Upper lobe of left lung (tissue), 6 donors: ENCODE measurements at places on chromosomes 7 and 10.

- DNase-seq, result no peak
Measured at GRCh38 chr10:75877877-75878276, 446.5 kb downstream of the LRMDA start.

- no peak for DNase-seq
Measured at GRCh38 chr10:127983344-127984100, 76.6 kb downstream of the PTPRE start.

GRCh38 chr10:113459626-113460280, 93.1 kb upstream of the HABP2 start:
- no peak for DNase-seq

DNA sequence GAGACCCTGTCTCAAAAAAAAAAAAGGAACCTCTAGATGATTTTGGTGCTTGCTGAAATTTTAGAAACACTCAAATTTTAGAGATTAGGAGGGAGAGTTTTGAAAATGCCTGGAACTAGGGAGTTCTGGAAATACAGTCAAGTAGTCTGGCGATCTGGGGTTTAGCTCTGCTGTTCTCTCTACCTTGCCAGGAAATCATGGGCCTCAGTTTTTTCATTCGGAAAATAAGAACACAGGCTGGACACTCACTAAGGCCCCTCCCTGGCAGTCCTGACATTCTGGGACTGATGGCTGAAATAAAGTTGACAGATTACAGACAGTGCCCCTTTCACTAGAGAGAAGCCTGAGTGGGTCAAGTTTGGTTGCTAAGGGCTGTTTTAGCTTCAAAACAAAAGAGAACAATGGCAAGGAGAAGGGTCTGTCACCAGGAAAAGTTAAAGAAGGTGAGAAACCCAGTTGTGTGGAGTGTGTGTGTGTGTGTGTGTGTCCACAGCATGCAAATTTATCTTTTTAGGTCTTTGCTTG, 25.0 kb upstream of the CALN1 start:
- DNase-seq, result no peak

DNA sequence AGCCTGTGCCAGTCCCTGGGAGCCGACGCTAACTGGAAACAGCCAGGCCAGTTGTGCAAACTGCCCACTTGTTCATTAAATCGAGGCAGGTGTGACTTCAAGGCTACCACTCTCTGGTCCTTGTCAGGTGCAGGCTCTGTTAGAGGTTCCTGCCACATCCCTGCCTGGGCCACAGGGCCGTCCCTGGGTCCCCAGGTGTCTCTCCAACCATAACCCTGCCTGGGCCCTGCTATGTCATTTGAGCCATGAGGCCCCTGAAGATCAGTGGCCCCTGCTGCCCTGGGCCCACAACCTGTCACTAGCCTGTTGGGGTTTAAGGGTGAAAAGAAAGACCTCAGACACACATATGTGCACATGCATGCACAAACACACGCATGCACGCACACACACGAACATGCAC, 326.9 kb downstream of the TNS3 start:
- DNase-seq, result no peak

DNA sequence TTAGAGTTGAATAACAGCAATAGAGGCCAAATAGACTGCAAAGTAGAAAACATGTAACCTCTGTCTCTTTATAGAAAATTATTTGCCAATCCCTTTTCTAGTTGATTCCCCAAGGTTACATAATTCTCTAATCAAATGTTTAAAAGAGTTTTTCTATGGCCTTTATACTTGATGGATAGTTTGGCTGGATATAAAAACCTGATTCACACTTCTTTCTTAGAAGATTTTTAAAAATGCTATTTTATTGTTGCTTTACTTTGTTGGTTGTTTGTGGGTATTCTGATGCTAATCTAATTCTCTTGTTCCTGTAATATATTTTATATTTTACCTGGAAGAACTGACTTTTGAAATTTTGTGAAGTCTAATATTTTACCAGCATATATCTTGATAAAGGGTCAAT, 331.1 kb upstream of the MTPN start:
- no peak for DNase-seq

GRCh38 chr7:40058636-40059035, 75.8 kb downstream of the MPLKIP start:
- DNase-seq, result no peak

DNA sequence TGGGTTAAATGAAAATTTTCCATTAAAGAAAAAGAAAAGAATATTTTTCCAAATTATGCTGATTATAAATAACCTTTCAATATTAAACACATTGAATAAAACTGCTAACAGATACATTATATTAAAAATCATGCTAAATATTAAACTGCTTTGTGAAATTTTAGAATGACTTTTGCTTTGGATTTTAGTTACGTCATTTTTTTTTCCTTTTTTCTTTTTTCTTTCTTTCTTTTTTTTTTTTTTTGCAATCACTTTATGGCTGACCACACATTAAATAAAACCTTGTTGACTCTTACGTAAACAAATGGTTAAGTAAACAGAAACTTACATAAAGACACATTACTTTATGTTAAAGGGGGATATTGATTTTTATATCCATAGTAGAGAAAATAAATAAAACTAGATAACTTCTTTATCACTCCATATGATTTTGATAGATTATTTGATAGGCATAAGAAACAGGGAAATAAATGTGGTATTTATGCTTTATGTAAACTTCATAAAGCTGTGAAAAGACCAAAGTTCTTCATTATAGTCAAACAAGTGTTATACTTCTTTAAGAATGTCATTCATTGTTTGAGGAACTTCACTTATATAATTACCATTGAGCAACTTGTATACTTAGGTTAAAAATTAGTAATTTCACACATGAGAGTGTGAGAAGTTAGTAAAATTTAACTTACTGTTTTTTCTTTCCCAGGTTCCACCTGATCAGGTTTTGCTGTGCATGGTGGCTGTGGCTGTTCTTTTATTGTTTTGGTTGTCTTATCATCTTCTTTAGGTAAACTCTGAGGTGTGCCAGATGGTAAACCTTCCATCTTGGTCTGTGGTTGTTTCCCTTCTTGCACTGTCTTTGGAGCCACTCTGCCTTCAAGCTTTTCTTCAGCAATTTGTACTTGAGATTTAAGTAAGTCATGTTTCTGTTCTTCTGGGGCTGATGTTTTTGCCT, 197.3 kb downstream of the PCLO start:
- DNase-seq, result no peak

- peak; percentile 42 for DNase-seq
Measured at GRCh38 chr10:109978481-109978880, 29.3 kb upstream of the ADD3 start.

GRCh38 chr7:88437132-88437531, 130.4 kb upstream of the STEAP4 start:
- DNase-seq, result no peak

GRCh38 chr7:15757041-15758000, 70.8 kb upstream of the MEOX2 start:
- DNase-seq, result no peak

GRCh38 chr10:20975236-20975635, 78.1 kb upstream of the NEBL start:
- DNase-seq, result no peak

- DNase-seq, result no peak
Measured at GRCh38 chr10:129192344-129193128, 274.5 kb upstream of the MGMT start.

GRCh38 chr10:96244354-96244753, 27.0 kb downstream of the BLNK start:
- no peak for DNase-seq

- no peak for DNase-seq
Measured at GRCh38 chr10:83592337-83592935, 546.9 kb upstream of the GHITM start.

- DNase-seq, result no peak
Measured at GRCh38 chr7:68576366-68576765, 1021.9 kb upstream of the AUTS2 start.

- no peak for DNase-seq
Measured at GRCh38 chr10:103540722-103541121, 47.2 kb downstream of the NEURL1 start.

GRCh38 chr10:118108194-118109026, 61.7 kb upstream of the RAB11FIP2 start:
- no peak for DNase-seq

DNA sequence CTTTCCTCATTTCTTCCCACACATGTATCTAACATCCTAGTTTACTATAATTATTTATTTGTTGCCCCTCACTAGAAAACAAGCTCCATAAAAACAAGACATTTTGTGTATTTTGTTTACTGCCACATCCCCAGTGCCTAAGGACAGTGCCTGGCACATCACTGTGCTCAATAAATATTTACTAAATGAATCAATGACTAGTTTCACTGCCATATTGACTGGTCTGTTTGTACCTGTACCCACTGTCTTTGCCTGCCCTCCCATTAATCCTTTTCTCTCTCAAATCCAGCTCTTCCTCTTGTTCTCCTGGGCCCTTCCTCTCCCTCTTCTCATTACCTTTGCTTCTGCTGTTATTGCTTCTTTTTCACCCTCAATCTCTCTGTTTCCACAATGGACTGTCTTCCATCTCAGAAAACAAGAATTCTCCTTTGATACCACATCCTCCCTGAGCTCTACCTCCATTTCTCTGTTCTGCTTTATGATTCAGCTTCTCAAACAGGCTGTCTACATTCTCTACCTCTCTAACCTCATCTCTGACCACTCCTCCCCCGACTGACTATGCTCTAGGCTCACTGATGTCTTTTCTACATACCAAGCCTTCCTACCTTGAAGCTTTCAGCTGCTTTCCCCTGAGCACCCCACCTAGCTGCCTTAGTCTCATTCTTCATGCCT, 8.3 kb upstream of the FAM133B start:
- DNase-seq, result no peak

GRCh38 chr10:51876979-51877378, 177.6 kb upstream of the CSTF2T start:
- DNase-seq, result no peak

- DNase-seq, result no peak
Measured at GRCh38 chr10:127145173-127145572, 51.2 kb downstream of the INSYN2A start.

DNA sequence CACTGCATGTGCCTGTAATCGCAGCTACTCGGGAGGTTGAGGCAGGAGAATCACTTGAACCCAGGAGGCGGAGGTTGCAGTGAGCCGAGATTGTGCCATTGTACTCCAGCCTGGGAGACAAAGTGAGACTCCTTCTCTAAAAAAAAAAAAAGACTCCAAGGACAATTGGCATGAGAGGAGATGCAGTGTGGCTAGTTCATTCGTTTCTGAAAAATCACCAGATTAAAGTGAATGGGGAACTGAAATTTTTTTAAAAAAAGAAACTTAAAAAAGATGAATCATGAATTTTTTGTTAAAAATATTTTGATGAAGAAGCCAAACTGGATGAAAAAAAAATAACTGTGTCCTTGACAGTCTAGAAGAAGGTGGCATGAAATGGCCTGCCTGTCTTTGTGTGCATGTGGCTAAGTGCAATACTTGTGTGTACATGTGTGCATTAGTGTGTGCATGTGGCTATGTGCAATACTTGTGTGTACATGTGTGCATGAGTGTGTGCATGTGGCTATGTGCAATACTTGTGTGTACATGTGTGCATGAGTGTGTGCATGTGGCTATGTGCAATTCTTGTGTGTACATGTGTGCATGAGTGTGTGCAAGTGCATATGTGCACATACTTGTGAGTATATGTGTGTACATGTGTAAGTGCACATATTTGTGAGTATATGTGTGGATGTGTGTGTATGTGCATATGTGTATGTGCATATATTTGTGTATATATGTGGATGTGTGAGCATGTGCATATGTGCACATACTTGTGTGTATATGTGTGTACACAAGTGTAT, 391.7 kb upstream of the KLF6 start:
- DNase-seq, result no peak

DNA sequence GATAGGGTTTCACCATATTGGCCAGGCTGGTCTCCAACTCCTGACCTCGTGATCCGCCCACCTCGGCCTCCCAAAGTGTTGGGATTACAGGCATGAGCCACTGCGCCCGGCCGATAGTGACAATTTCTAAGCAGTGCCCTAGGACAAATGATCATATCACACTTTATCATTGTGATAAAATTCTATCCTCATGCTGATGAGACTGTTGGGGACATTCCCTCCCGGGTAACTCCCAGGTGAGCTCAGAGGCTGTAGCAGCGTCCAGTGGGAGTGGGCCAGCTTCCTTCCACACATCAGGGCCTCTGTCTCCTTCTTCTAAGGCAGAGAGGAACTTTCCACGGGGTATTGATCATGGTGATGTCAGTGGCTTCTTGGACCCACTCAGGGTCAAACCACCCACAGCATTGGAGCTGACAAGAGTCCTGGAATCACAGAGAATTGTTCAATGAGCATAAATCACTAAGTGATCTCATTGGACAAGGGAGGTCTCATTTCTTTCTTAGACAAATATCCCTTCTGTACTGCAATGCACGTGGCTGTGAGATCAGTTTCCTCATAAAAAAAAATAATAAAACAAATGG, 256.1 kb downstream of the KLF6 start:
- DNase-seq, result no peak

- no peak for DNase-seq
Measured at GRCh38 chr10:10676972-10677371, 340.7 kb upstream of the CELF2 start.

DNA sequence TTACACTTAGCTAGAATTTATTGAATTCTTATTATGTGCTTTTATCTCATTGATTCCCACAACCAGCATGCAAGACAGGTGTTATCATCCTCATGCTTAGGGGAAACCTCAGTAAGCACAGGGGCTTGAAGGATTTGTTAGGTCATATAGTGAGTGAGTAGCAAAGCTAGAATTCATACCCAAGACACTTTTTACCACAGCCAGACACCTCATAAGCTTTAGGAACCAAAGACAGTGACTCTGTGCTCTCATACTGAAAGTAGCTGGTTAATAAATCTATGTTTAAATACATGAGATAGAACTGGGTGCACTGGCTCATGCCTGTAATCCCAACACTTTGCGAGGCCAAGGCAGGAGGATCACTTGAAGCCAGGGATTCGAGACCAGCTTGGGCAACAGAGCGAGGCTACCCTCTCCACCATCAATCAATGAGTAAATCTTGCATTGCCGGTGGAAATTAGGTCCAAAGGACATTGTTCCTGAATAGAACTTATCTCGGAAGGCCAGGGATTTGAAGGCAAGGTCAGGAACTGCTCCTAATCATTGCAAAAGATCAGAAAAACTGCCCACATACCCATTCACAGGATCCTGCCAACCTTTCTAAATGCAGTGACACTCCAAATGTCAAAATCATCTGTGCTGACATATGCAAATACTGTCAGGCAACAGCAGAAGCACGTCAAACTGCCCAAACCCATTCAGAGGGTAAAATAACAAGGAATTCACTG, 523.5 kb downstream of the PARD3 start:
- no peak for DNase-seq

DNA sequence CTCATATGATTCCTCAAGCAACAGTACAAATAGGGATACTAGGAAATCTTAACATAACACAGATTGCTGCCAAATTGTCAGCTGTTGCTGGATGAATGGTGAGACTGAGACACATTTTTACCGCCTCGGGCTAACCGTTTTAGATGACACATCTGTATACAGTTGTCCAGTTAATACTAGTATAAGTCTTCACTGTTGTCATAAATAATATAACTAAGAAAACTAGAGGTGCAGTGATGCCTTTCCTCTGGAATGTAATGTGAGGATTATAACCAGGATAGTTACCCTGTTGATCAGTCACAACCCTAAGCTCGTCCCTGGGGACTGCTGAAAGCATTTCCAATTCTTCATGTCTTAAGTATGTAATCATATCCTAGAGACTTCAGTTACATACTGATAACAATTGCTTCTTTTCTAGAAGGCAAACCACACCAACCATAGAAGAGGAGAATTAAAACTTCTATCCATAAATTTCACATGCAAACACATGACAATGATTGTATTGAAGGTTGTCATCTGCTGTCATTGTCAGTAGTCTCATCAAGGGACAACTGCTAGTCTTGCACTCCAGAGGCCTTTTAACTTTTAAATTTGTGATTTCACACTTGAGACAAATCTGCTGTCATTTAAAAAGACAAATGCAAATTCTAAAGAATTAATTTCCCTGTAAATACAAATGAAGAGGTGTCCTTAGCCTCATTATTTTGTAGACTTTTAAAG, 100.4 kb upstream of the SEMA3D start:
- no peak for DNase-seq
